Right cardiac atrium (tissue), 5 donors: ENCODE measurements at places on chromosomes 2 and 18. TPM values are rescaled to one million over a fixed set of nuclear protein-coding genes. Genes with fewer than 3 reads are reported as not detected.

Gene CNDP1
- polyA plus RNA-seq: 0.05 TPM

DNA sequence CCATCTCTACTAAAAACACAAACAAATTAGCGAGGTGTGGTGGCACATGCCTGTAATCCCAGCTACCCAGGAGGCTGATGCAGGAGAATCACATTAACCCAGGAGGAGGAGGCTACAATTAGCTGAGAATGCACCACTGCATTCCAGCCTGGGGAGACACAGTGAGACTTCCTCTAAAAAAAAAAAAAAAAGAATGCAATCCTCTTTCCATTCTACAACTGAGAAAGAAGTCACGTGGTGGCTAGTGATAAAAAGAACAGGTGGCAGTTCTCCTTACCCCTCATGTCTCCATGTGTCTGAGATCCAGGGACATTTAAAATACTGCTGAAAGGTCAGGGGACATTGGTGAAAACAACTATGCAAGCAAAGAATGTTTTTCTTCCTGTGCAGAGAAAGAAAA, 24.4 kb upstream of the GPR39 start:
- no peak for DNase-seq

- no peak for DNase-seq
These were observed 170.3 kb downstream of the TTC32 start for GRCh38 chr2:19731515-19731914.

DNA sequence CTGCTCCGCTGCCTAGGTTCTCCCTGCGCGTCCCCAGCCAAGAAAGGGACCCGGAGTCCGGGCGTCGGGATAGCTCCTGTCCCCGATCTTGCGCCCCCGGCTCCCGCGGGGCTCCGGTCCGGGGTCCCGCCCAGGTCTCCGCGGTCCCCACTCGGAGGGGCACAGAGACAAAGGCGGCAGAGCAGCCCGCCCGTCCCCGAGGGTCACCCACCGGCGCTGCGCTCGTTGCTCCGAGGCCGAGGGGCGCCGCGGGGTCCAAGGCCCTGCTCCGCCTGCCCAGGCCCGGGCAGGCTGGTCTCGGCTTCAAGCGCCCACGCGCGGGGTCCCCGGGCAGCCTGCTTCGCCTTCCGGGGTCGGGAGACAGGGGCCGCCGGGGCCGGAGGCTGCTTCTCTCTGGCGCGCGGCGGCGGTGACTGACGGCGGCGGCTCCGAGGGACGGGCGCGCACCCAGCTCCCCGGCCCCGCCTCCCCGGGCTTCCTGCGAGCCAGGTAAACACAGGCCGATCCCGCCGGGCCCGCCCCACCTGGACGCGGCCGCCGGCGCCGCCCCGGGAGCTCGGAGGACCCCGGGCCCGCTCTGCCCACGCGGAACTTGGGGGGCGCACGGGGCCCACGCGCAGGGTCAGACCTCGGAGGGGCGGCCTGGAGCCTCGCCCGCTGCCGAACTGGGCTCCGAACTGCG, at the start of gene MBP:
TSS of gene MBP (minus strand) at position 415 of the 682 bp plus-strand sequence. CDS start 27,522 bp downstream, outside the sequence.
- peak; percentile 81 for DNase-seq

DNA sequence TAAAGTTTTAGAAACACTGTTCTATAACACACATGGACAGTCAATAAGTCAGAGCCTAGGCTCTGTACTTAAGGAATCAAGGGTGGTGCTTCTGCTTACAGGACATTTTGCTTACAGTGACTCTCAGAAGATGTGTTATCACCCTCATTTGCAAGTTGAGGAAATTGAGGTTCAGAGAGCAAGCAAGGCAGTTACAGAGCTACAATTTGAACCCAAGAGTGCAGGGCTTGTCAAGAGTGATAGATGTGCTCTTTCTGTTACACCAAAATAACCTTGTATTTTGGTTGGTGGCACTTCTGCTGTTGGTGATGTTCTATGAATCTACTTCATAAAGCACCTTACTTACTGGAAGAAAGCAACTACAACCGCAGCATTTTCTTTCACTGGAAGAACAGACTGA, 170.2 kb downstream of the THADA start:
- no peak for DNase-seq

DNA sequence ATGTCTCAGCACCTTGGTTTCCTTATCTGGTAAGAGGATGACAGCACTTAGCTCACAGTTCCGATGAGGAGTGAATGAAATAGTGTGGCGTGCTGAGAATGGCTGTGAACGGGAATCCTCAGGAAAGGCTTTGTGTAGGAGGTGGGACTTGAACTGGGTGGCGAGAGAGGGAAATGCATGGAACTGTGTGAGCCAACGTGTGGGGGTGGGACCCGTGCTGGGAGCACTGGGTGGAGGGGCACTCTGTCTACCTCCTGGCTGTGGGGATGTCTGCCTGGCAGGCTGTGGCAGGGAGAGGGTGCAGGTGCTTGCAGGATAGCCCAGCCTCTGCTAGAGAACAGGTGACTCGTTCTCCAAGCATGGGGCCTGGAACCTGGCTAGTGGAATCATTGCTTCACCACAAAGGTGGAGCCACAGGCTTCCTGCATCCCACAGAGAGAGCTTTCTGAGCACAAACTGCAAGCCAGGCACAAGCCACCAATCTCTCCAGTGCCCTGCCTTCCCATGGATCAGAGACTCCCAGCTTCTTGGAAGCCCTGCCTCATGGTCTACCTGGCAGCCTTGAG, 145.2 kb downstream of the CELF4 start:
- DNase-seq: no peak

GRCh38 chr2:190912726-190913125, 32.1 kb downstream of the GLS start:
- no peak for DNase-seq
